NCI-H1694 (cell line): ENCODE measurements at places on chromosomes 2 and 18.

DNA sequence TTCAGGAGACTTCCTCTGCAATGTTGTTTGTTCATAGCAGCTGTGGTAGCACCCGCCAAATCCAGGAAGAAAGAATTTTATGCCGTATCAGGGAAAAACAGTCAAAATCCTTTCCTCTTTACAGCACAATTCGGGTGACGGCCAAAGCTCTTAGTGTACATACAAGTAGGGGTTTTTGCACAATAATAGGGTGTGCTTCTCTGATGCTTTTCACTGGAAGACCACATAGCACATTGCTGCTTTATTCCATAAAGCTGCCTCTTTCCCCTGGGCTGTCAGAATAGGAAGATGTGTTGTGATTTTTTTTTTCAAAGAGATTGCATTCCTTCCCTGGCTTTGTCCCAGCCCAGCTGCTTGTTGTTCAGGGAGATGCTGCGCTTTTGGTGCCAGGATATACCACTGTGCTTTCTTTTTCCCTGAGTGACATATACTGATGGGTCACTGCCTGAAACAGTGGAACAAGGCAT, 27.2 kb upstream of the LANCL1 start:
- DNase-seq: peak; percentile 60

- no peak for DNase-seq
Observed at GRCh38 chr18:3923750-3924149, 473.8 kb downstream of the TGIF1 start.

DNA sequence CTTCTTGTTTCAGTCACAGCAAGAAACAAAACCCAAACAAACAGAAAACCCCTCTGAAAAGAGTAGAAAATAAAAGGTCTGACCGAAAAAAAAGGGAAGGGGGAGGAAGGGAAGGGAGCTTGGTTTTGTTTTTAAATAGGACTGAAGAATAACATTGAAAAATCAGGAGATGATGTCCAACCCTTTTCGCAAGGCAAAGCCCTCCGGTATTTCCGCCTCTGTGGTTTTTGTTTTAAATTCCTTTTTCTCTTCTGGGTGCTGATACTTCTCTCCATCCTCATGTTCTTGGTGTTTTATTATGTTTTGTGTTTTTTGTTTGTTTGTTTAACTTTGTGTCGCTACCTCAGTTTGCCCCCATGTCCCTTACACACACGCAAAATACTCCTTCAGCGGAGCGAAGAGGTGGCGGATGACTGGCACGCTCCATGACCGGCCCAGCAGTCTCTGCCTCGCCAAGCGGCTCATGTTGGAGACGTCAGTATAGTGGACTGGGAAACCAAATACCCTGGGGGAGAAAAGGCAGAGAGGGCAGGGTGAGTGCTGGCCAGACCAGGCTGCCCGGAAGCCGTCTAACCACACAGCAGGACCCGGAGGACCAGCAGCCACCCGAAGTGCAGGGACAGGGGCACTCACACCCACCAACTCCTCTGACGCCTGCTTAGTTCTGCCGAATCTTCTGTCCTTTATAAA, 65.7 kb upstream of the POMC start:
- no peak for DNase-seq

DNA sequence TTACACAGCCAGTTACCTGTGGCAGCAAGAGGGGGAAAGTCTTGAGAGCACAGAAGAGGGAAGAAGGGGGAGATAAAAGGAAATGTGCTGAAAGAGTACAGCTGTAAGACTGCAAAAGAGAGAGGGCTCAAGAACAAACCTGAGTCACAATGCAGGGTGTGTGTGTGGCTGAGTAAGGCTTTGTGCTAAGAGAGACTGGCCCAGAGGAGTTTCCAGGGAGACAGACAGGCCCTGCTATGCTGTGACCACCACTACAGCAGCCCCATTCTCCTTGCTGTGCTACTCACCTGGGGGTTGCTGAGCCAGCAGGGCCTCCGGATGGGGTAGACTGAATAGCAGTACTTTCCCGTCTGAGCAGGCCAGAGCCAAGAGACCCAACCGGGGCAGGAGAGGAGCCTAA, 12.4 kb upstream of the MPV17 start:
- DNase-seq: no peak

DNA sequence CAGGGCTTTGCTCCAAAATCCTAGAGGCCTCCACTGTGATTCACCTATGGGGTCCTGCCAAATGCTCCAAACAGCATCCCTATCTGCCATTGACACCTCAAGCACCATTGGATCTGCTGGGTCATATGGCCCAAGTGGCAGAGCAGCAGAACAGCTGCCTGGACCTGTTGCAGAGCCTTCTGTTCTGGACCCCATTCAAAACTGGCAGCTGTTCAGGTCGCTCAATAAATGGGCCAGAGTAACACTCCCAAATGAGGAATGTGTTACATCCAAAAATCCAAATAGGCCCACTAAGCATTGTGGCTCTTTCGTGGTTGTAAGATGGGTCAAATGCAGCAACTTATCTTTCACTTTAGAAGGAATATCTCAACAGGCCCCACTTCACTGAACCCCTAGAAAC, 783.6 kb downstream of the DCDC2C start:
- DNase-seq: peak; percentile 37

DNA sequence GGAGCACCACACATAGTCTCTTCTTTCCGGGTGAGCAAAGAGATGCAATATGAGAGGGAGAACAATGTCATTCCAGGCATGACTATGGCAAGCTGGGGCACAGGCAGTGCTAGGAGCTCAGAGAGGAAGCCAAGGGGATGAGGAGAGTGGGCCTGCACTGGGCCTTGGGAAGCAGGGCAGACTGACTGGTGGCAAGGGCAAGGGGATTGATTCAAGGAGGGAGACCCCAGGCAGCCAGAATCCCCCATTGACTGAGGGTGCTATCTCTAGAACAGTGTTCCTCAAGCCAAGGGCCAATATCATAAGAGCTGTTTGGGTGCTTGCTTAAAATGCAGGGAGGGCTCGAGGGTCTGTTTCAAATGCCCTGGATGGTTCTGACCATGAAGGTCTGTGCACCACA, 36.1 kb downstream of the MARCO start:
- DNase-seq: no peak

DNA sequence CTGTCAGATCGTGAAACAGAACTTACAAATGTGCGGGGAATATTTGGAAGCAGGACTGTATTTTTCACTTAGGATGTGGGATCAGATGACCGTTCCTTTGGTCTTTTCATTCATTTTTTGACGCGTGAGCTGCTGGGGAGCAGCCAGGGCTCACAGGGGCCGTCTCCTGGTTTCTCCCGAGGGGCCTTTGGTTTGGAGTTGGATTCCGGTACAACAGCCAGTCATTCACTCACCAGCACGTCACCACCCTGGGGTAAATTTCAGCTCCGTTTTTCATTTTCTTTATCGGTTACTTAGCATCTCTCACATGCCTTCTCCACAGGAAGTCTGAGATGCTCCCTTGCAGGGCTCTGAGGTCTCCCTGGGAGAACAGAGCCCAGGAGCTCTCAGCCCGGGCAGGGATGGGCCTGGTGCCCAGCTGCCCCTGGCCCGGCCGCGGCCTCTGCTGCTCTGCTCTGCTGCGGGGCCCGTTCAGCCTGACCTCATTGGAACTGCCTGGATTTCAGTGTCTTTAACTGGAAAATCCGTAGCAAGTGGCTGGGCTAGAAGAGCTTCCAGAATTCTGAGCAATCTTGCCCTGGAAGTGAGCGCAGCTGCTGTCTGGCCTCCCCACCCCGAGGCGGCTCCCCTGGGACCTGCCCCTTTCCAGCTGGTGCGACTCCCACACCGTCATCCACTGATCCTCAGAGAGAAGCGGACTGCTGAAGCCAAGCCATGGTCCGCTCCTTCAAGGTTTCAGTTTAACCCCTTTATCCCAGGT, 335.6 kb downstream of the EIPR1 start:
- DNase-seq: peak; percentile 10

GRCh38 chr2:148814143-148814859, 60.7 kb upstream of the KIF5C start:
- DNase-seq: no peak

DNA sequence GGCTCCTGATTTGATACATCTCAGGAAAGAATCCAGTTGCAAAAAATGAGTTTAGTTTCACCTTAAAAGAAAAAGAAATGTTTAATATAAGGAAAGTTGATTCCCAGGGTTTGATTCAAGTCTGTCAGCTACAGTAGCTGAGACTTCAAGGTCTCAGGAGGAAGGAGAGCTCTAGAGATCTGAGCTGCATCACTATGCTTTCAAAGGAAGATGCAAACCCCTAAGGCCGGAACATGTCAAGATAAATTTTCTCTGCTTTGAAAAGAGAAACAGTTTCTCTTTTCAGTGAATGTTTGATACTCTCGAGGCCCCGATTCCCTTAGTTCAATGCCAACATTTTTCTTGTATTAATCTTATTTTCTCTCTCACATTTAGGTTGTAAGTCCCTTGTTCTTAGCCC, 128.6 kb downstream of the RGPD3 start:
- no peak for DNase-seq

- DNase-seq: no peak
Observed at GRCh38 chr2:194062401-194062800, 1594.6 kb upstream of the SLC39A10 start.

GRCh38 chr2:39625193-39625926, 40.4 kb upstream of the TMEM178A start:
- DNase-seq: no peak

DNA sequence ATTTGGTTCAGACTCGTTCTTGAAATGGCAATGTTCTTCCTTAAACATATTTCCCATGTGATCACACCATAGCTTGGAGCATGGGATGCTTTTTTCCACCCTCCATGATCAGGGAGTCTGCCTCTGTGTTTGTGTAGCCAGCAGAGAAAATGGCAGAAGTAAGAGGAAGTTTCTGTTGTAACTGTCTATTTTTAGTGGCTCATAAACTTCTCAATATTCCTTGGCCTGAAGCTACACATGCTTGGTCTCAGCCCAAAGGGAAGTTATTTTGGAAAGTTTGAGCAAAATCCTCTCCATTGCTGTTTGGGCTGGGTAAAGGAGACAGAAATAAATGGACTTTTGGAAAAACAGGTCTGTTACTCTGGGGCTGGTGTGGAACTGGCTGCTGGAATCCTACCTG, 33.4 kb upstream of the ITGA6 start:
- no peak for DNase-seq

GRCh38 chr2:200592406-200593075, 6.7 kb downstream of the AOX1 start:
- no peak for DNase-seq

- DNase-seq: no peak
Observed at GRCh38 chr2:180763263-180763989, 217.0 kb upstream of the UBE2E3 start.
